ENCODE measurements at places on chromosomes 3 and 15.

GRCh38 chr15:73585871-73586654 lies 47.1 kb downstream of the NPTN start:
- DNase-seq = no peak

- DNase-seq = no peak
These were observed 10.5 kb downstream of the WWTR1 start for GRCh38 chr3:149647285-149647684.

DNA sequence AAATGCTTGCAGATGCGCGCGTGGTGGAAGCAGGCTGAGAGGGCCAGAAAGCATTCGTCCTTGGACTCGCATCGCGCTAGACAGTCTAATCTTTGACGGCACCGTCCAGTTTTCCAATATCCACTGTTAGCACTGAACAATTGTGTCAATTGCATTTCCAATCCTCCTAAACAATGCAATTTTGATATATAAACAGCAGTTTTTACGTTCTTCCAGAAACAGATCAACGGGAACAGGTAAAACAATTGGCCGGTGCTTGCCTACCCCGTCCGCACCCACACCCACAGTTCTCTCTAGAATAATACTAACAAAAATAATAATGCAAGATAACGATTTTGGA lies 17.2 kb downstream of the CPN2 start:
- no peak for DNase-seq

DNA sequence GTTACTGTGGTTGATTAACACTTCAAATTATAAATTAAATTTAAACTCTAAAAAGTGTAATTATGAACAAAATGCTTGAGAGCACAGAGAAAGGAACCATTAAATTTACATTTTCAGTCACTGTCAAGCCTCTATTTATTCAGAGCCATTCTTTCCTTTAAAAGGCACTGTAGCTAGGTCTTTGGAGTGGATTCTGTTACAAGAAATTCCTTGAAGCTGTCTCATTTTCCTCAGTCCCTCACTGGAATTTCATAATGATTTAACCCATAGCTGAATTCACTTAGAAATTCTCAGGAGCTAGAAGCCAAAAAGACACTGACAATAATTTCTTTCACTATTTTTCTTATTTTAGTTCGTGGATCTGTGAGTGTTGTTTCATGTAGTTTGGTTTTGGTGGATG lies 81.2 kb upstream of the TCF12 start:
- no peak for DNase-seq

DNA sequence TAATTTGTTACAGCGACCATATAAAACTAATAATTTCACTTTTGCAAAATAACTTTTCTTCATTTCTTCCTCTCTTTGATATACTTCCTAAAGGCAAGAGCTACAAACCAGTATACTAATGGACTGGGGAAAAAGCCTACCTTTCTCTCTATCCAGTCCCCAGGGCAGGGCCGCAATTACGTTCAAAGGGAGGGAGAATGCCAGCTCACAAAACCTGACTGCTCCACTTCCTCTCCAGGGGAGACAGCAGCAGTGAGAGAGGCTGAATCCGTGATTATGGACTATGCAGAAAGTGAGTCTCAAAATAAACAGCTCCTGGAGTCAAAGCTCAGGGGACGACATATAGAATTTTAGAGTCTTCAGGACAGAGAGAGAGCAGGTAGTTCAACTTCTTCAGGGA lies 126.9 kb upstream of the HES1 start:
- no peak for DNase-seq

DNA sequence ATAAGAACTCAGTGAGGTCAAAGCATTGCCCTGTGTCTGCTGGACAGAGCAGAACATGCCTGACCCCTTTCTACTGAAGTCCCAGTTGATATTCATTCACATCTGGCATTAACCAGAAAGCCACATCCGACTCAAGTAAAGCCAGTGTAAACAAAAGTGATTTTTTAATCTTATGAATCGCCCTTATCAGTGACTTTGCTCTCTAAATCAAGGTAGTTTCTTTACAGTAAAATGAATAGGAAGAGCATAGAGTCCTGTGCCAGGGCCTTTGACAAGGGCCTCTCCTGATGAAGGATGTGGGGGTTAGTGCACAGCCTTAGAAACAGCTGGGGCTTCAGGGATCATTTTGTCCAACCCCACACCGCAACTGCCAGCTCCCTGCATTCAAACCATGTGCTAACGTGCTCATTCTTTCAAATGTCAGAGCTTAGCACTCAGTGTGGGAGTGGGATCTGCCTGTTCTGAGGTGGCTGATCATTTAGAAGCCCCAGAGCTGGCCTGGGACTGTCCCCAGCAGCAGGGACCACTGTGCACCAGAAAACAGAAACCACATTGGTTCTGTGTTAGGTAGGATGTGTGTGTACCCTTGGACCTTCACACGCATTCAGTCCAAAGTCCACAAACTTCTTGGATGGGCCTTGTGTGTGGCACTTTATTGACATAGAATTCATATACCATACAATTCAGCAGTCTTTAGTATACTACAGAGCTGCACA lies 55.3 kb downstream of the CCR4 start:
- DNase-seq = no peak
